ENCODE measurements at places on chromosomes 1 and 21.

DNA sequence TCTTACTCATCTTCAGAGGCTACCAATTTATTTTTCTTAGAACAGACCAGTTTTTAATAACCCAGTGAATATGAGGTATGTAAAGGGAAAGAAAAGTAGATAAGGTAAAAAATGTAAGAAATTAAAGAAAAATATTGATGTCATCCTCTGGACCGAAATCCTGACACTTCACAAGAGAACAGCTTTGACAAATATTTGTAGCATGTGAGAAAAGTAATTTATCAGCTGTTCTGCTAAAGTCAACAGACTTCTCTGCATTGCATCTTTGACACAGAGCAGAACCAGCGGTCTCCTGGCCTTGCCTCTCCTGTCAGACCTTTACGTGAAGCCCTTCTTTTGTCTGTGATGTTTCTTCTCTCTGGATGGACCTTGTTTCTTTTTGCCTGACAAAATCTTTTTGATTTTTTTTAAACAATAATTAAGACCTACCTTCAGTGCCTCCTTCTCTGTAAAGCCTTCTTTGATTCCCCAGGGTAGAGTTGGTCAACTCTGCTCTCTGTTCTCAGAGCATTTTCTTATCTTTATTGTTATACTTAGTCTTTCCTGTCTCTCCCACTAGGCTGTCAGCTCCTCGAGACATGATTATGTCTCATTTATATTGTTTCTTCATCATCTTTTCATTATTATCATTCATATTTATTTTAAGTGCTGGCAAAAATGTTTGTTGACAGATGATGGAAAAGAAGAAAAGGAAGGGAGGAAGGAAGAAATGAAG lies 35.4 kb downstream of the RGS4 start:
- H3K36me3 ChIP-seq, result no peaks in the 10 kb centered on the region
- no peak for DNase-seq
- H3K27ac ChIP-seq, result no peak overlapping the region
- H3K27me3 ChIP-seq, result no peaks in the 10 kb centered on the region
- no peaks in the 10 kb centered on the region for H3K4me1 ChIP-seq

GRCh38 chr21:28224191-28224726 lies 768.4 kb downstream of the LTN1 start:
- no peak for DNase-seq
- no peak overlapping the region for H3K27ac ChIP-seq
- no peak overlapping the region for H3K4me3 ChIP-seq
- H3K36me3 ChIP-seq, result no peaks in the 10 kb centered on the region

DNA sequence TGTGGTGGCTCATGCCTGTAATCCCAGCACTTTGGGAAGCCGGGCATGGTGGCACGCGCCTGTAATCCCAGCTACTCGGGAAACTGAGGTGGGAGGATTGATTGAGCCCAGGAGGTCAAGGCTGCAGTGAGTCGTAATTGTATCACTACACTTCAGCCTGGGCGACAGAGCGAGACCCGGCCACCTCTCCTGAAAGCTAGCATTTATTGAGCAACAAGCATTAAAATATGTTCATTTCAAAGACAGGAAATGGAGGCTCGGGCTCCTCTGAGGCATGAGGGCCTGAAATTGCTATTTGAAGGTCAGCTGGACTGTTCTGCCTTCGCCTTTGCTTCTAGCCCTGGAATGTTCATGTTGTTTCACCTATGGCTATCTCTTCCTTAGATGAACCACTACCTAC lies 34.5 kb downstream of the SPATA21 start:
- no peaks in the 10 kb centered on the region for H3K4me1 ChIP-seq

GRCh38 chr1:1165485-1165884 lies 8.2 kb upstream of the TTLL10 start:
- H3K27me3 ChIP-seq, result no peaks in the 10 kb centered on the region
- no peak overlapping the region for H3K4me3 ChIP-seq

GRCh38 chr1:34373912-34374311 lies 197.2 kb downstream of the C1orf94 start:
- H3K36me3 ChIP-seq, result no peaks in the 10 kb centered on the region
- no peaks in the 10 kb centered on the region for H3K4me1 ChIP-seq
- no peaks in the 10 kb centered on the region for H3K27me3 ChIP-seq
- no peak overlapping the region for H3K27ac ChIP-seq
- no peak overlapping the region for H3K4me3 ChIP-seq

DNA sequence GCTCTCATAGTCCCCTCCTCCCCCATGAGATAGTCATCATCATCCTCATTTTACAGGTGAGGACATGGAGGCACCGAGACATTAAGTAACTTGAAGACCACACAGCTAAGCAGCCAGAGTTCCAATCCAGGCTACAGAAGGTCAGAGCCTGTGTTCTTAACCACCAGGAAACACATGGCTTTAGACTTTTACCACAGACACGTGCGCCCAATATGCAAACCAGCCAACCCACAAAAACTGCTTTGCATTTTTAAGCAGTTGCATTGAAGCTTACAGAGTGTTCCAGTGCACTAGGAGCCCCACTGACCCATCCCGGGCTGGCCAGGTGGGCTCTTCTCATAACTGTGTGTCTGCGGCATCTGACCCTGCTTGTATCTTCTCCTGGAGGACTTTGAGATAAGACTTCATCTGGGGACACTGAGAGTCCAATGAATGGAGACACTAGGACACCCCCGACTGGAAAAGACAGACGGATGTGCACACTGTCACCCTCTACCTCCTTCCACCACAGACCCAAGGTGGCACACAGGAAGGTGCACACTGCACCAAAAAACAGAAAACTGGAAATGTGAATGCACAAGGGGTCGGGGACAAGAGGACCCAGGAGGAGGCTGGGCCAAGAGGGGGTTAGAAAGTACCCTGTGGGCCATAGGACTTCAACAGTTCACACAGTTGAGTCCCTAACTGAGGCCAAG lies 56.4 kb downstream of the ETS2 start:
- DNase-seq, result no peak
- no peaks in the 10 kb centered on the region for H3K27me3 ChIP-seq
- no peak overlapping the region for H3K4me3 ChIP-seq
- no peaks in the 10 kb centered on the region for H3K36me3 ChIP-seq
- H3K27ac ChIP-seq, result no peak overlapping the region

- no peak for DNase-seq
- no peaks in the 10 kb centered on the region for H3K27me3 ChIP-seq
- H3K4me1 ChIP-seq, result peaks cover 3% of the 10 kb centered on the region
- H3K27ac ChIP-seq, result no peak overlapping the region
Measured at GRCh38 chr21:28216976-28217523, 775.6 kb downstream of the LTN1 start.

GRCh38 chr21:42744520-42745445 lies 91.4 kb downstream of the PDE9A start:
- peaks cover 6% of the 10 kb centered on the region for H3K36me3 ChIP-seq
- no peak overlapping the region for H3K27ac ChIP-seq
- no peak for DNase-seq
- peaks cover 17% of the 10 kb centered on the region for H3K4me1 ChIP-seq
- no peaks in the 10 kb centered on the region for H3K27me3 ChIP-seq

- no peak overlapping the region for H3K27ac ChIP-seq
- no peak overlapping the region for H3K4me3 ChIP-seq
- H3K36me3 ChIP-seq, result no peaks in the 10 kb centered on the region
- H3K27me3 ChIP-seq, result no peaks in the 10 kb centered on the region
- peaks cover 6% of the 10 kb centered on the region for H3K4me1 ChIP-seq
Measured at GRCh38 chr1:39735731-39736130, 3.0 kb upstream of the PPIE start.

- H3K4me1 ChIP-seq, result peaks cover 3% of the 10 kb centered on the region
- no peak overlapping the region for H3K4me3 ChIP-seq
- H3K27ac ChIP-seq, result no peak overlapping the region
- H3K36me3 ChIP-seq, result no peaks in the 10 kb centered on the region
- no peaks in the 10 kb centered on the region for H3K27me3 ChIP-seq
Measured at GRCh38 chr1:158248118-158248517, 6.1 kb upstream of the CD1A start.

DNA sequence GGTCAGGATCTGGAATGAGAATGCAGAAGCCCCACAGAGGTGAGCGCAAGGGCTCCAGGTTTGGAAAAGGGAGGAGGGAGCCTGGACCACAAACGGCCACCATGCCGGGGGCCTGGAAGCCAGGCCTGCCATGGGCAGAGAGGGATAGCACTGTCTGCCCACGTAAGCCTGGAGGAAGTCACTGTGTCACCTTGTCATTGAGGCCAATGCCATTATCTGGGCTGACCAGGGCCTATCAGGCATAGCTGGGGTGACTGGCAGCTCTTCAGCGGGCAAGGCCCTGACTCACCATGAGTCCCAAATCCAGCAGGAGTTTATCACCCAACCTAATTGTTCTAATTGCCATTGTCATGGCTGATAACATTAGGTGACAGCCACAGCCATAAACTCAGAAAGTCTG lies 84.6 kb downstream of the MATN1 start:
- H3K4me3 ChIP-seq, result no peak overlapping the region
- no peaks in the 10 kb centered on the region for H3K36me3 ChIP-seq
- no peak overlapping the region for H3K27ac ChIP-seq

DNA sequence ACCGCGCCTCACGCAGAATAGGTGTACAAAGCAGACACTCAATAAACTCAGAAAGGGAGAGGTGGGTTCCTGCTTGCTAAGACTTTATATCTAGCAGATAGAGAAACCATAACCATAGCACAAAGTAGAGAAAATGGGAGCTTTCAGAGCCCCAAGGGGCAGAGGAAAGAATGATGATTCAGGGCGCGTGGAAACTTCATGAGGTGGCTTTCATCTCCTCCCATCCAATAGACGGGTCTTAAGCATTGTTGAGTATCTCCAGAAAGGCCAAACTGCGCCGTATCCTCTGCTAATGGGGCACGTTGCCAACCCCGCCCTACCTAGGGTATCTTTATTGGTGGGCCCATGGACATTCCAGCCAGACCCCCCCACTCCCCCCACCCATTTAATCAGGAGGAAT lies 778 bp upstream of the MIXL1 start:
- no peaks in the 10 kb centered on the region for H3K27me3 ChIP-seq
- H3K27ac ChIP-seq, result no peak overlapping the region
- DNase-seq, result no peak
- peaks cover 5% of the 10 kb centered on the region for H3K4me1 ChIP-seq

GRCh38 chr1:172556461-172556860 lies 23.5 kb downstream of the SUCO start:
- no peaks in the 10 kb centered on the region for H3K4me1 ChIP-seq
- H3K36me3 ChIP-seq, result peaks cover 5% of the 10 kb centered on the region
- no peak overlapping the region for H3K4me3 ChIP-seq

DNA sequence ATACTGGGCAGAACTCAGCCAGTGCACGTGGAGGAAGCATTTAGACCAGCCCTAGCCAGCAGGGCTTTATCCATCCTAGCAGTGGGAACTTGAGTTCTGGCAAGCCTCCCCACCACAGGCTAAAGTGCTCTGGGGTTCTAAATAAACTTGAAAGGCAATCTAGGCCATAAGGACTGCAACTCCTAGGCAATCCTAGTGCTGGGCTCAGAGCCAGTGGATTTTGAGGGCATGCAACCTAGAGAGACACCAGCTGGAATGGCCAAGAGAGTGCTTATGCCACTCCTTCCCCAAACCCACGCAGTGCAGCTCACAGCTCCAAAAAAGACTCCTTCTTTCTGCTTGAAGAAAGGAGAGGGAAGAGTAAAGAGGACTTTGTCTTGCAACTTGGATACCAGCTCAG lies 70.5 kb upstream of the APOBEC4 start:
- no peak overlapping the region for H3K4me3 ChIP-seq
- no peaks in the 10 kb centered on the region for H3K36me3 ChIP-seq
- DNase-seq, result no peak
- no peaks in the 10 kb centered on the region for H3K4me1 ChIP-seq
- H3K27me3 ChIP-seq, result no peaks in the 10 kb centered on the region
- no peak overlapping the region for H3K27ac ChIP-seq

- DNase-seq, result no peak
- H3K4me3 ChIP-seq, result no peak overlapping the region
- H3K27me3 ChIP-seq, result no peaks in the 10 kb centered on the region
- H3K4me1 ChIP-seq, result no peaks in the 10 kb centered on the region
- H3K27ac ChIP-seq, result no peak overlapping the region
Measured at GRCh38 chr1:110119843-110120242, 7.6 kb downstream of the UBL4B start.

GRCh38 chr1:205583461-205584130 lies 48.2 kb downstream of the ELK4 start:
- peaks cover 1% of the 10 kb centered on the region for H3K4me1 ChIP-seq
- no peaks in the 10 kb centered on the region for H3K36me3 ChIP-seq
- no peak overlapping the region for H3K4me3 ChIP-seq
- no peak overlapping the region for H3K27ac ChIP-seq
- H3K27me3 ChIP-seq, result no peaks in the 10 kb centered on the region

- no peak for DNase-seq
- no peak overlapping the region for H3K4me3 ChIP-seq
- H3K36me3 ChIP-seq, result no peaks in the 10 kb centered on the region
- H3K4me1 ChIP-seq, result no peaks in the 10 kb centered on the region
Measured at GRCh38 chr1:204709960-204710912, 24.7 kb upstream of the LRRN2 start.

DNA sequence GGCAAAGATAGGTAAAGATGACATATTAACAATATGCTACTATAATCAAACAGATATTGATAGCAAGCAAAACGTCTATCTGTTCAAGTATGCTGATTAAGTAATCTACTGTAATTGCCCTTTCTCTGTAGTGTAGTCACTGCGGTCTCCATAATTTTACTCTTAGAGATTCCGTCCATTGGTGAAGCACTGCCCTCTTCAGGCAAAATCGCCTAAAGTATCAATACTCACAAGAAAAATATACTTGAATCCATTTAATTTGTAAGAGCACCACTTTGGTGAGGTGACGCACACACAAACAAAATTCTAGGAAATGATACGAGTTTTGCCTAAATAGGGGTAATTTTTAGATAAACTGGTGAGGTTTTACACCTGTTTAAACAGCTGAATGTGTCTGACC lies 434.6 kb upstream of the CHRM3 start:
- no peaks in the 10 kb centered on the region for H3K27me3 ChIP-seq
- no peak overlapping the region for H3K27ac ChIP-seq
- no peak overlapping the region for H3K4me3 ChIP-seq
- H3K36me3 ChIP-seq, result no peaks in the 10 kb centered on the region
- DNase-seq, result peak; percentile 59

DNA sequence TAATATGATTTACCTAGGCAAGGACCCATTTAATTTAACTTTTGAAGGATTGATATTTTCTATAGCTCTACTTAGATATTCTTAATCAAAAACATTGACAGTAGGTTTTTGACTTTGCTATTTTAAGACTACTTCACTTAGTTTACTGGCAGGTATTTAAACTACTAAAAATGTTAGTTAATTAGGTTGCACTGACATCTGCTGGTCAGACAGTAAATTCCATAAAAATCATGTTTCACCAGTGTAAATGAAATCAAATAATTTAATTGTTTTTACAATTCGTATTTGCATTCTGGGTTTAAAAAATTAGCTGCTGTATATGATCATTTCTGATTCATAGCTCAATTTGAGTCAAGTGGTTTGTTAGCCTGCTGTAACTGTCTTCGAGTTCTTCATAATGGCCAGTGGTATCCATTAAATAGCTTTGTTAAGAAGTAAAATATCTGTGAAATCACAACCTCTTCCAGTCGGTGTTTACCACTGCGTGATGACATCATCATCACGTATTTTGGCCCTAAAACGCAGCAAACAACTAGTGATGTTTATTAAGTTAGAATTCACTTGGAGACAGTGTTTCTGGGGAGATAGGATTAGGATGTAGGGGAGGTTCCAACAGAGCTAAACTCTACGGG lies 26.2 kb downstream of the EXTL2 start:
- no peak overlapping the region for H3K4me3 ChIP-seq
- no peaks in the 10 kb centered on the region for H3K36me3 ChIP-seq
- H3K27me3 ChIP-seq, result no peaks in the 10 kb centered on the region
- DNase-seq, result no peak
- no peak overlapping the region for H3K27ac ChIP-seq
- no peaks in the 10 kb centered on the region for H3K4me1 ChIP-seq
